ENCODE measurements at places on chromosomes 12 and 14. TPM values are rescaled to one million over a fixed set of nuclear protein-coding genes. Genes with fewer than 3 reads are reported as not detected.

DNA sequence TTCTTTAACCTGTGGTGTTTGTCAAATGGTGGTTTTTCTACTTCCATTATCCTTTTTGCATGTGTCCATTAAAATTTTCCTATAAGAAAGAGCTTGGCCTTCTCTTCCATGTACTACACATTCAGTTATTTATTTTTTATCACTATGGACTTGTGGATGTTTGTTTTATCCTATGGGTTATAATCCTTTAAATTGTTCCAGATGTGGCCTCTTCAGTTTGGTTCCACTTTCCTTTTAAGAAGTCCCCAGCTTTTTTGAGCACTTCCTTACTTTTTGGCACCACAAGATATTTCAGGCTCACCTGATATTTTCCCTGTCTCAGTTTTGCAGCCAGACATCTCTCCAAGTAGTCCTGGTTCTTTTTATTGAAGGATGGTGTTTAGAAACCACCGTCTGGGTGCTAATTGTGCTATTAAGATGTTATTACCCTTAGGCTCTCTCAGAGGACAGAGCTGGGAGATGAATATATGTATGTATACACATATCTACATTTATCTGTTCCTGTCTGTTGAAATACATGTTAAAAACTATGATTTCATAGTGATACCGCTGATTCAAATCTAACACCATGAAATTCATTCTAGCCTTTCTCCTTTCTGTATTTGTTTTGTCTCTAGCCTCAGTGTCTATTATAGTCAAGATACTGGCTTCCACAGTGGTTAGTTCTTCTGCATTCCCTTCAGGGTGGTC, 408.5 kb upstream of the RGS6 start:
- no peak for DNase-seq

DNA sequence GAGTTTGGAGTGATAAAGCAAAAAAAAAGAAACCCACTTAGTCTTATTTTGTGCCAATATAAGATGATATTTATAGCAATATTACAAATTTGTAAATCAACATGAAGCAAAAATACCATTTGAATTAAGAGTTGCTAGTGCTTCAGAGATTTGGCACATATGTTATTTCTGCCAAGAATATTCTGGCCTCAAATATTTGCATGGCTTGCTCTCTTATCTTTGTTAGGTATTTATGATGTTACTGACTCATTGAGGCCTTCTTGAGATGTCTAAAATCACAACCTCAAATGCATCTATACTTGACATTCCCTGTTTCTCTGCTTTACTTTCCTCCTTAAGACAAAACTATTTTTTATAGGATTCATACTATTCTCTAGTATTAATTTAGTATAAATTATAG, 301.5 kb downstream of the NELL2 start:
- DNase-seq: no peak

DNA sequence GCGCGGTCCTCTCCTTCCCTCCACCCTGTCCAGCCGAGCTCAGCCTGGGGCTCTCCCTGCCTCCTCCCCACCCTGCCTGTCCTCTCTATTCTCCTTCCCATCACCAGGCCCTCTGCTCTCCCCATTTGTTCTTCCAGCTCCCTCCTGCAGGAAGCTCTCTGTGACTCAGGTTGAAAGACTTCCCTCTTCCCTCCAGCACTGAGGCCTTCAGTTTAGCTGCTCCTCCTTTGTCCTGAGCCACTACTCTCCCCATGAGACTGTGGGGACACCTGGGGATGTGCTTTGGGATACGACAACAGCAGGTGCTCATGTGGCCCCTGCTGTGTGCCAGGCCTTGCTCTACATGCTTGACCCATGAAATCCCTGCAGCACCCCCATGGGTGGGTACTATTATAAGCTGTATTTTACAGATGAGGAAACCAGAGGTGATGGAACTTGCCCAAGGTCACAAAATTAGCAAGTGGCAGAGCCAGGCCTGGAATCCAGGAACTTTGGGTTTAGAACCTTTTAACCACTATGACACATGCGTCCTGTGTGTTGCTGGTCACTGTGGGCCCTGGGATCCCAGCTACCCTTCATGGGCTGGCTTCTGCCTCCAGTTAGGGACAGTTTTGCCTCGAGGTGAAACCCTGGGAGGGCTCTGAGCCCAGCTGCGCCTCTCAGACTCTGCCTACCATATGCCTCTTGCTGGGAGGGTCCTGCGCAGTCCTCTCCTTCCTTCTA, 5.5 kb downstream of the KRT80 start:
- no peak for DNase-seq

GRCh38 chr14:103667671-103668070, 38.7 kb downstream of the KLC1 start:
- no peak for DNase-seq

DNA sequence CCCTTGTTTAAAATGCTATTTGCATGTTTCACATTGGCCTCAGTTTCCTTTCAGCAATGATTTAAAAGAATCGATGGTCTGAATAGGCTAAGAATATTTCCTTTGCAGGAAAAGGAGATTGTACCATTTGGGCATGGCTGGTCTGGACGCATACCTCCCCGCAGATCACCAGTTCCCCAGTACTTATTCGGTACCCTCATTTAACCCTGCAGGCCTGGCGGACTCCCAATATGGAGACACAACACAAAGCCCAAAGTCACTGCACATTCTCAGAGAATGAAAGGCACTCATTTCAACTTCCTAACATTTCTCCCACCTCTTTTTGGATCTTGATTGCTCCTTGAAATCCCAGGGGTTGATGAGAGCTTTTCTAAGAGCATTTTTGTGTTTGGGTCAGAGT, 152.9 kb downstream of the GCH1 start:
- DNase-seq: no peak

DNA sequence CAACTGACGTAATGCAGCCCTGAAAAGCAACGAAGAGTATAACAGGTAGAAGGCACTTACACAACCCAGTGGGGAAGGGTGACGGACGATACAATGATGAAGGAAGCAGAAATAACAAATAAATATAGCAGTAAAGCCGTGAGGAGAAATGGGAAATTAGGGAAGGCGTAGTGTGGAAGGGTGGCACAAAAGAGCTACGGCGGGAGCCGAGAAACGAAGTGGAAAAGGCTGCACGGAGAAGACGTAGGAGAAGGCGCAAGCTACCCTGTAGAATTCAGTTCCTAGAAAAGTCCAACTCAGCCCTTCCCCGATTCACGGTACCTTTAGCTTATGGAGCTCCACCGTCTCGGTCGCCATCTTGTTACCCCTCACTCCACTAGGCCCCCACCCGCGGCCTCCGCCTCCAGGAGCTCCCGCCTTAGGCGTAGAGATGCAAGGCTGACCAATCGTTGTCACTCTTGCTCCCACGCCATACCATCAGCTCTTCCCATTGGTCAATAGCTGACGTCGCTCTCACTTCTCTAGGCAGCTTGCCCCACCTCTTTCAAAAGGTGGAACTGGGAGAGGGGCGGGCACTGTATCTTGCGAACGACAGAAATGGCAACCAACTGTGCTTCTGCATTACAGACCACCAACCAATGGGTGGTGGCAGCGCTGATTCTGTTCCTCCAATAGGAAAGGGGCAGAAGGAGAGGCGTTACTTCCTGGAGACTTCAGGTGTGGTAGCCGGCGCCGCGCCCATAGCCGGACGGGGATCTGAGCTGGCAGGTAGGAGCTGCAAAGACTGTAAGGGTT, at the start of the genes ORMDL2 and SARNP:
Gene ORMDL2, plus strand, starts transcription at position 697 of the 795 bp plus-strand sequence. CDS start 959 bp downstream, outside the sequence.
Gene SARNP, minus strand, starts transcription at position 380 of the 795 bp plus-strand sequence. Its CDS starts 23 bp downstream, at position 357.
- DNase-seq: peak; percentile 100

GRCh38 chr14:81829447-81829846, 295.8 kb upstream of the SEL1L start:
- no peak for DNase-seq

GRCh38 chr14:84420221-84420620, 1109.7 kb upstream of the FLRT2 start:
- no peak for DNase-seq

DNA sequence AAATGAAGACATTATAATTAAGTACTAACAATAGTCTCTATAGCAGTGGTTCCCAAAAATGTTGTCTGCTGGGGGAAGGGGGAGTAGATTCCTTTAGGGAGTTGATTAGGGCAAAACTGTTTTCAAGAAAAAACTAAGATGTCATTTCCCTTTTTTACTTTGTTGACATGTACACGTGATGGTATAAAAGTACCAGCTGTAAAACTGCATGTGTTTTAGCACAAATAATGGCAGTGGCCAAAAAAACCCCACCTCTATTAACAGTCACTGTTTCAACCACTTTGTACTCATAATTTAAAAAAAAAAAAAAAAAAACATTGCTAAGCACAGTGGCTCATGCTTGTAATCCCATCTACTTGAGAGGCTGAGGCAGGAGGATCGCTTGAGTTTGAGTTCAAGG, 61.7 kb downstream of the PPP1R12A start:
- no peak for DNase-seq

DNA sequence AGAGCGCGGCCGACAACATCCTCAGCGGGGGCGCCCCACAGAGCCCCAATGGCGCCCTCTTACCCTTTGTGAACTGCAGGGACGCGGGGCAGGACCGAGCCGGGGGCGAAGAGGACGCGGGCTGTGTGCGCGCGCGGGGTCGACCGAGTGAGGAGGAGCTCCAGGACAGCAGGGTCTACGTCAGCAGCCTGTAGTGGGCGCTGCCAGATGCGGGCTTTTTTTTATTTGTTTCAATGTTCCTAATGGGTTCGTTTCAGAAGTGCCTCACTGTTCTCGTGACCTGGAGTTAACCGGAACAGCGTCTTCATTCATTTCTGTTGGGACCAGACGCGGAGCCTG, 103.8 kb upstream of the FKBP4 start:
- peak; percentile 58 for DNase-seq

GRCh38 chr14:95645389-95645996, 40.7 kb upstream of the TCL1B start:
- no peak for DNase-seq

DNA sequence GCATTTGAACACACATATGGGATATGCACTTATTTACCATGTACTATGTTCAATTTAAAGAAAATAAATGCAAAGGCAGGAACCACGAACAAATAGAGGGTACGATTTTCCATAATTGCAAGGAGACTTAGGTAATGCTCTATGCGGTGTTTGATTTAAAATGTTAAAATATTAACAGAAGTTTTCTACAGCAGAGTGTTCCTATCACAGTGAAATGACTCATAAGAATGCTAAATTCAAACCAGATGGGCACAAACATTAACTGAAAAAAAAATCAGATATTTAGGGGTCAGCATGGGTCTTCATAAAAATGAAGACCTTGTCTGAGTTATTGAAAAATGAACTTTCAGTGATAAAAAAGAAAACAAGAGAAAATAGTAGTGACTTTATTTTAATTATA, 65.4 kb downstream of the LLPH start:
- DNase-seq: no peak

- DNase-seq: no peak
Measured at GRCh38 chr14:22332686-22333421, 256.2 kb downstream of the DAD1 start.

- DNase-seq: no peak
Measured at GRCh38 chr12:28223025-28223554, 32.8 kb downstream of the CCDC91 start.

GRCh38 chr12:62252576-62252975, 7.6 kb upstream of the USP15 start:
- DNase-seq: no peak

GRCh38 chr12:29208060-29208459, 59.0 kb downstream of the FAR2 start:
- no peak for DNase-seq

- no peak for DNase-seq
Measured at GRCh38 chr12:129696405-129696804, 207.4 kb downstream of the TMEM132D start.

- peak; percentile 60 for DNase-seq
Measured at GRCh38 chr14:32710231-32710671, 228.4 kb upstream of the NPAS3 start.

DNA sequence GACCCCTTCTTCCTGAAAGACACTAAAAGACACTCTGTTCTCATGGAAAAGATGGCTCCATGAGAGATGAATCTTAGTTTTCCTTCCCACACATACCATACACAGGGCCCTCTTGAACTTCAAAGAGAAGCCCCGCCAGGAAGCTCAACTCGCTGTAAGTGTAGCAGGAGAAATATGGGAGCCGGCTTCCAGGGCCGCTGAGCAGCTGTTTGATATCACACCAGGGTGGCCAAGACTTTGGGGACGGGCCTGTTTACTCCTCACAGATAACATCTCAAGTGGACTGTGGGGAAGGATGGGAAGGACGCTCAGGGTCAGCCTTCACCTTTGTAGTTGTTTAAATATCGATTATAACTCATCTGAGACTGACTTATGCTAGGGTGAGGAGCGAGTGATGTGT, 235.5 kb upstream of the TBX3 start:
- no peak for DNase-seq

GRCh38 chr12:15323480-15323879, 1.2 kb downstream of the PTPRO start:
- peak; percentile 58 for DNase-seq

Gene DACT1
- 1.5 TPM for polyA plus RNA-seq

Gene SOX5
- polyA plus RNA-seq: 2.7 TPM

Gene TNFAIP2
- polyA plus RNA-seq: 19.6 TPM

Gene CCT2
- polyA plus RNA-seq: 150 TPM

Gene AVPR1A
- 0.14 TPM for polyA plus RNA-seq

Gene RTL1
- polyA plus RNA-seq: 0.15 TPM

Gene CLEC1A
- 1.5 TPM for polyA plus RNA-seq

Gene CLEC2A
- not detected for polyA plus RNA-seq

Gene IFNG-AS1
- not detected for polyA plus RNA-seq

Gene LALBA
- not detected for polyA plus RNA-seq

Gene SERPINA10
- polyA plus RNA-seq: not detected

Gene RFX4
- polyA plus RNA-seq: 5.5 TPM

Gene IL26
- not detected for polyA plus RNA-seq

Gene SPATA7
- 11.0 TPM for polyA plus RNA-seq

Gene KRT83
- 1.1 TPM for polyA plus RNA-seq

Data from brain (organoid and tissue), 16 donors.